ENCODE measurements at places on chromosomes 6 and 20. TPM values are rescaled to one million over a fixed set of nuclear protein-coding genes. Genes with fewer than 3 reads are reported as not detected.

GJA10 gene
- not detected for polyA plus RNA-seq

PCK1 gene
- polyA plus RNA-seq = 0.16 TPM

MYCT1 gene
- polyA plus RNA-seq = not detected

NQO2 gene
- polyA plus RNA-seq = not detected

SSTR4 gene
- polyA plus RNA-seq = not detected

NNAT gene
- 610 TPM for polyA plus RNA-seq

SLC22A16 gene
- polyA plus RNA-seq = not detected

PDE10A gene
- 11.0 TPM for polyA plus RNA-seq

CFB gene
- 1.1 TPM for polyA plus RNA-seq

EEF1A2 gene
- 437 TPM for polyA plus RNA-seq

TCF19 gene
- 9.9 TPM for polyA plus RNA-seq

HLA-DQB2 gene
- not detected for polyA plus RNA-seq

FHL5 gene
- not detected for polyA plus RNA-seq

VSX1 gene
- not detected for polyA plus RNA-seq

MMP24OS gene
- 16.1 TPM for polyA plus RNA-seq

C20orf202 gene
- polyA plus RNA-seq = 0.46 TPM

PDSS2 gene
- 8.8 TPM for polyA plus RNA-seq

PRND gene
- 56.0 TPM for polyA plus RNA-seq

ZBTB12 gene
- polyA plus RNA-seq = 12.8 TPM

BPIFB1 gene
- not detected for polyA plus RNA-seq

IL17F gene
- not detected for polyA plus RNA-seq

FAM209A gene
- polyA plus RNA-seq = not detected

FOXQ1 gene
- polyA plus RNA-seq = 0.08 TPM

DEFB124 gene
- 1.2 TPM for polyA plus RNA-seq

LY6G5B gene
- polyA plus RNA-seq = 18.9 TPM

ELOVL2 gene
- 2.4 TPM for polyA plus RNA-seq

CNPY3 gene
- 26.3 TPM for polyA plus RNA-seq

TFAP2D gene
- not detected for polyA plus RNA-seq

BPIFB2 gene
- polyA plus RNA-seq = not detected

SEMG1 gene
- polyA plus RNA-seq = not detected

TCP11 gene
- 0.11 TPM for polyA plus RNA-seq

SLC17A2 gene
- not detected for polyA plus RNA-seq

GGTLC1 gene
- not detected for polyA plus RNA-seq

LY6G6C gene
- polyA plus RNA-seq = not detected

PTGIS gene
- 20.4 TPM for polyA plus RNA-seq

CAPN11 gene
- polyA plus RNA-seq = 0.41 TPM

COX4I2 gene
- not detected for polyA plus RNA-seq

CMTR1 gene
- 29.3 TPM for polyA plus RNA-seq

ITPR3 gene
- 5.0 TPM for polyA plus RNA-seq

IL17A gene
- polyA plus RNA-seq = not detected

RUNX2 gene
- polyA plus RNA-seq = 0.57 TPM

TM9SF4 gene
- 44.8 TPM for polyA plus RNA-seq

FAM209B gene
- not detected for polyA plus RNA-seq

Measured in muscle of arm (tissue), 14 donors.